ENCODE measurements at places on chromosomes 12 and 14.
A peak's percentile ranks its signal among the peaks of the same experiment; 100 is the strongest.

- peak; percentile 6 for DNase-seq
Measured at GRCh38 chr14:86221000-86221399, 691.1 kb downstream of the FLRT2 start.

DNA sequence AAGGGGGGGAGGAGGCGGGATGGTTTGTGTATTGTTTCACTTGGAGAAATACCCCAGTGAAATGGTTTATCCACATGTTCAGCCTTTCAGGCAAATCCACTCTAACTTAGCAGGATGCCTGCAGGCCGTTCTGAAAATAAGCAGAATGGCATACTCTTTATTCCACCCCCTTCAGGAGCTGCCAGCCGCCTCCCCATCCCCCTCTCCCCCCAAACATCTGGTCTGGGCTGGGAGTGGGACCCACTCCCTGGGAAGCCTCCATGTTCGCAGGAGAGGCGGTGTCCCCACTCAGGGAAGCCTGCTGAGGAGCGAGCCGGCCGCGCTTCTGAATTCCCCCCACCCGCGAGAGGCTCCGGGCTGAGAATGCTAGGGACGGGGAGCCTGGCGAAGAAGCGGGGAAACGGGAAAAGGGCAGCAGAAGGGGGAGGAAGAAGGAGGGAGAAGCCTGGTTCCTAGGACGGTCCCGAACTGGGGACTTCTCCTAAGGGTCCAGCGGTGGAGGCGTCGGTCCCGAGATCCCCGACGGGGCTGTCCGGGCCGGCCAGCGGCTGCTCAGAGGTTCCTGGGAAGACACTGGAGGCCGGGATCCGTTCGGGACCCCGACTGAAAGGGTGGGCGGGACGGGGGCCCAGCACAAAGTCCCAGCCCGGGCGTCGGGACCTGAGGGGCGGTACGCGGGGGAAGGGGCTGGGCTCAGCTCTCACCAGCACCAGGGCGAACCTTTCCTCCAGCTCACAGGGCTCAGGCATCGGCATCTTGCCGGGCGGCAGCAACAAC is 666 bp downstream of the FMNL3 start:
- DNase-seq: peak; percentile 48

GRCh38 chr14:59868021-59868420 is 2.6 kb downstream of the RTN1 start:
- DNase-seq: peak; percentile 32

DNA sequence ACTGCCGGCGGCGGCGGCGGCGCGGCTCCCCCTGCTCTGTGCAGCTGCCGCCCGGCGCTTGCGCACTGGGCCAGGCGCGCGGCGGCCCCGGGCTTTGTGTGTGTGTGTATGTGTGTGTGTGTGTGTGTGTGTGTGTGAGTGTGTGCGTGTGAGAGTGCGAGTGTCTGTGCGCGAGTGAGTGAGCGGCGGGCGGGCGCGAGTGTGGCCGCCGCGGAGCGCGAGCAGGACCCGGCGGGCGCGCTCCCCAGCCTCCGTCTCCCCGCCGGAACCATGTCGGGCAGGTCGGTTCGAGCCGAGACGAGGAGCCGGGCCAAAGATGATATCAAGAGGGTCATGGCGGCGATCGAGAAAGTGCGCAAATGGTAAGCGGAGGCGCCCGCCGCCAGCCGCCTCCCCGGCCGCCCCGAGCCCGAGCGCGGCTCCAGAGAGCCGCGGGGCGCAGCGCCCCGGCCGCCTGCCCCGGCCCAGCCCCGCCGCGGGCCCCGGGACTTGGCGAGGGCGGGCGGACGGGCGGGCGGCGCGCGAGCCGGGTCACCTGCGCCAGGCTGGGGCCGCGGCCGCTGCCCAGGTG is at the start of gene BCL7A:
Gene BCL7A (plus strand): TSS at position 63 of the 571 bp plus-strand sequence. CDS start 208 bp downstream, at position 271.
- DNase-seq: peak; percentile 80

- DNase-seq: peak; percentile 99
Measured at GRCh38 chr14:68232300-68233055, 412.9 kb downstream of the RAD51B start.

All from fibroblast of skin of back (primary cell).